ENCODE measurements at places on chromosomes 16 and 17. TPM values are rescaled to one million over a fixed set of nuclear protein-coding genes. Genes with fewer than 3 reads are reported as not detected.
A peak's percentile ranks its signal among the peaks of the same experiment; 100 is the strongest.

- H3K36me3 ChIP-seq, result no peaks in the 10 kb centered on the region
- H3K27me3 ChIP-seq, result no peaks in the 10 kb centered on the region
- H3K4me1 ChIP-seq, result peaks cover 43% of the 10 kb centered on the region
Measured at GRCh38 chr17:27544350-27545131, 86.4 kb upstream of the LGALS9 start.

GRCh38 chr17:3865176-3865575 lies 19.1 kb upstream of the NCBP3 start:
- no peaks in the 10 kb centered on the region for H3K27me3 ChIP-seq
- no peaks in the 10 kb centered on the region for H3K4me1 ChIP-seq
- H3K4me3 ChIP-seq, result no peak overlapping the region
- H3K36me3 ChIP-seq, result peaks cover 5% of the 10 kb centered on the region

DNA sequence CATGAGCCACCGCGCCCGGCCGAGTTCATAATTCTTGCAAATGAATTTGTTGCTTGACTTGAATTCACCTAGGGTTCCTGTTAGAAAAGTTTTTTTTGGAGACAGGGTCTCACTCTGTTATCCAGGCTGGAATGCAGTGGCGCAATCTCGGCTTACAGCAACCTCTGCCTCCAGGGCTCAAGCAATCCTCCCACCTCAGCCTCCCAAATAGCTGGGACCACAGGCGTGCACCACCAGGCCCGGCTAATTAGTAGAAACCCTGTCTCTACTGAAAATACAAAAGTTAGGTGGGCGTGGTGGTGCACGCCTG lies 99.8 kb downstream of the MYH11 start:
- no peak for DNase-seq
- H3K27ac ChIP-seq, result no peak overlapping the region
- no peaks in the 10 kb centered on the region for H3K36me3 ChIP-seq
- no peak overlapping the region for H3K4me3 ChIP-seq
- H3K4me1 ChIP-seq, result peaks cover 10% of the 10 kb centered on the region

- no peaks in the 10 kb centered on the region for H3K4me1 ChIP-seq
- H3K27me3 ChIP-seq, result peaks cover 1% of the 10 kb centered on the region
- no peak for DNase-seq
- no peak overlapping the region for H3K27ac ChIP-seq
- H3K36me3 ChIP-seq, result no peaks in the 10 kb centered on the region
Measured at GRCh38 chr17:48003417-48004151, 32.7 kb downstream of the CDK5RAP3 start.

Gene RNF157
- 18.5 TPM for total RNA-seq

- H3K27ac ChIP-seq, result no peak overlapping the region
- no peaks in the 10 kb centered on the region for H3K27me3 ChIP-seq
- H3K36me3 ChIP-seq, result peaks cover 31% of the 10 kb centered on the region
- H3K4me3 ChIP-seq, result no peak overlapping the region
Measured at GRCh38 chr16:11901091-11901490, 14.7 kb downstream of the GSPT1 start.

Gene CLEC19A
- total RNA-seq, result not detected

- no peaks in the 10 kb centered on the region for H3K4me1 ChIP-seq
- no peaks in the 10 kb centered on the region for H3K27me3 ChIP-seq
- no peaks in the 10 kb centered on the region for H3K36me3 ChIP-seq
Measured at GRCh38 chr17:32772453-32773025, 104.4 kb downstream of the MYO1D start.

DNA sequence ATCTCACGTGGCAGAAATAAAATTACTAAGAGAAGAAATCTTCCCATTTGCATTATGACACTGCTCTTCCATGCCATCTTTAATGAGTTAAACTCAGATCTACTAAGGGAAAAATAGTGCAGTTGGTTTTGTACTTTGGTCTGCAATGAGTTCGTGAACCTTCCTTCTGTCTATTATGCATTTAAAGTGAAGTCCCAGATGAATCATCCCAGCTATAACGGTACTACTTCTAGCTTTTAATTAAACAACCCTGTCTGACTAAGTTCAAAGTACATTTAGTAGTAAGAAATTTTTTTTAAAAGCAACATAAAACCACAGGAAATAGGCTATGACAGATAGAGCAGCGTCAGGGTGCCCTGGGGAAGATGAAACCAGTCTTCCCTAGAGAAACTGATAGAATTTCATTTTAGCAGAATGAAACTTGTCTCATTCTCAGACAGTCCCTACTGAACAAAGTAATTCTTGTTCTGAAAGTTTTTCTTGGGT lies 1.8 kb downstream of the TMIGD1 start:
- H3K4me1 ChIP-seq, result peaks cover 30% of the 10 kb centered on the region
- H3K36me3 ChIP-seq, result no peaks in the 10 kb centered on the region
- DNase-seq, result peak; percentile 80
- no peaks in the 10 kb centered on the region for H3K27me3 ChIP-seq

GRCh38 chr16:3152277-3152990 lies 17.6 kb downstream of the ZNF213 start:
- H3K36me3 ChIP-seq, result no peaks in the 10 kb centered on the region
- DNase-seq, result peak; percentile 61
- H3K27me3 ChIP-seq, result no peaks in the 10 kb centered on the region
- H3K4me1 ChIP-seq, result peaks cover 42% of the 10 kb centered on the region
- H3K4me3 ChIP-seq, result peak overlapping the region; percentile 39

GRCh38 chr16:77788181-77789084 lies at the start of gene VAT1L:
Gene VAT1L, plus strand, starts transcription at chr16:77788564. Its CDS starts 119 bp downstream, at chr16:77788683.
- no peaks in the 10 kb centered on the region for H3K36me3 ChIP-seq
- H3K27me3 ChIP-seq, result peaks cover 62% of the 10 kb centered on the region
- no peak within 1 kb of the TSS for H3K4me3 ChIP-seq
- no peak within 1 kb of the TSS for H3K27ac ChIP-seq

DNA sequence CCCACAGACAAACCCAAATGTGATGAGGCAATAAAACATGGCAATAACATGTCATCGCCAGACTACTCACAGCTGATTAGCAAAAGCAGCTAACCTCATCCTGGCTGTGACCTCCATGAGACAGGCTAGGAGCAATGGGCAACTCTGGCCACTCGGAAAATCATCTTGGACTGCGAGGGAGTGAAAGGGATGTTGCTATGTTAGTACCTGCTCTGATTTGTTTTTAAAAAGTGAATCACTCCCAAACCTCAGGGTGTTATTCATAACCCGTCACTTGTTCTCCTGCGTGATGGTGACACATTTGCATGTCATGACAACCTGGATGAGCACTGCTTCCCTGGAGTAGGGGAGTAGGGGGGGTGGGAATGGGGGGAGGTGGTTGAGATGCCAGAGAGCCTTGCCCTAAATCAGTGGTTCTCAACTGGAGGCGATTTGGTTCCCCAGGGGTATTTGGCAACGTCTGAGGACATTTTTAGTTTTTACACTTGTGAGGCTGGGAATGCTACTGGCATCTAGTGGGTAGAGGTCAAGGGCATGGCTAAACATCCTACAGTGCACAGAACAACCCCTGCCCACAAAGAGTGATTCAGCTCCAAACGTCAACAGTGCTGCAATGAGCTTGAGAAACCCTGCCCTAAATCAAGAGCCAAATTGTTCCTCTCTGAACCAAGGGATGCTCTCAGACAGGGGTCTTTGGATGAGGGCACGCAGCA lies 241.7 kb downstream of the SOX9 start:
- H3K27ac ChIP-seq, result no peak overlapping the region
- H3K27me3 ChIP-seq, result no peaks in the 10 kb centered on the region
- no peak for DNase-seq
- H3K4me3 ChIP-seq, result no peak overlapping the region
- H3K36me3 ChIP-seq, result no peaks in the 10 kb centered on the region
- H3K4me1 ChIP-seq, result no peaks in the 10 kb centered on the region

Gene CDC27
- total RNA-seq, result 52.8 TPM

Gene TMIGD1
- total RNA-seq, result not detected

DNA sequence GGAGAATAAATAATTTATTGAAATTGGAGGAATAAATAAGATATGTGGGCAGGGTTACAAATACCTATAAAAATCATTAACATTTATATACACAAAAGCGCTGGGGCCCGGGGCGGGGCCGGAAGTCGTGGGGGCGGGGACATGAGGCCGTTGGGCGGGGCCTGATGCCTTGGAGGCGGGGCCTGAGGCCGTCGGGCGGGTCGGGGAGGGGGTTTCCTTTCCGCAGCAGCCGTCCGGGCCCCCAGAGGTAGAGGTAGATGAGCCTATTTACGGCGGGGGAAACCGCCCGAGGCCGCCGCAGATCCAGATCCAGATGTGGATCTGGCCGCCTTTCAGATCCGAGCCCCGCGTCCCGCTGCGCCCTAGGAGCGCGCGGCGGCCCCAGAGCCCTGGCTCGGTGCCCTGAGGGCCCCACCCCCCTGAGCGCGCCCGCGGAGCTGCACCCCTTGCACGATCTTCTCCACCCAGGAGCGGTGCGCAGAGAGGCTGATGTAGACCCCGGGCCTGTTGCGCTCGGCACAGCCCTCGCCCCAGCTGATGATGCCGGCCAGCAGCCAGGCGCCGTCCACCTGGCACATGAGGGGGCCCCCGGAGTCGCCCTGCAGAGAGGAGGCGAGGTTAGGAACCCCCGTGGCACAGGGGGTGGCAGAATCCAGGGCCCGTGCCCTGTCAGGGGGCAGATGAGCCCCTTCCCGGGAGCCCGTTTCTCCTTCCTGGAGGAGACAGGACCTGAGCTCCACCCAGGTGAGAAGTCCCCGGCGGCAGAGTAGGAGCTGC lies 5.1 kb downstream of the PRSS22 start:
- H3K27ac ChIP-seq, result no peak overlapping the region
- H3K36me3 ChIP-seq, result no peaks in the 10 kb centered on the region
- DNase-seq, result peak; percentile 49

Gene PRKCB
- total RNA-seq, result 64.7 TPM

- H3K36me3 ChIP-seq, result peaks cover 40% of the 10 kb centered on the region
- DNase-seq, result no peak
- no peak overlapping the region for H3K4me3 ChIP-seq
- no peak overlapping the region for H3K27ac ChIP-seq
- H3K4me1 ChIP-seq, result peaks cover 23% of the 10 kb centered on the region
- no peaks in the 10 kb centered on the region for H3K27me3 ChIP-seq
Measured at GRCh38 chr16:67571981-67572431, 9.7 kb downstream of the CTCF start.

- H3K27me3 ChIP-seq, result no peaks in the 10 kb centered on the region
- H3K27ac ChIP-seq, result no peak overlapping the region
- peaks cover 3% of the 10 kb centered on the region for H3K4me1 ChIP-seq
- DNase-seq, result no peak
- peaks cover 73% of the 10 kb centered on the region for H3K36me3 ChIP-seq
- no peak overlapping the region for H3K4me3 ChIP-seq
Measured at GRCh38 chr16:16019488-16019887, 70.1 kb downstream of the ABCC1 start.

GRCh38 chr17:76689859-76690258 lies 20.9 kb downstream of the MXRA7 start:
- DNase-seq, result no peak
- no peak overlapping the region for H3K27ac ChIP-seq
- H3K27me3 ChIP-seq, result no peaks in the 10 kb centered on the region
- H3K4me1 ChIP-seq, result no peaks in the 10 kb centered on the region

DNA sequence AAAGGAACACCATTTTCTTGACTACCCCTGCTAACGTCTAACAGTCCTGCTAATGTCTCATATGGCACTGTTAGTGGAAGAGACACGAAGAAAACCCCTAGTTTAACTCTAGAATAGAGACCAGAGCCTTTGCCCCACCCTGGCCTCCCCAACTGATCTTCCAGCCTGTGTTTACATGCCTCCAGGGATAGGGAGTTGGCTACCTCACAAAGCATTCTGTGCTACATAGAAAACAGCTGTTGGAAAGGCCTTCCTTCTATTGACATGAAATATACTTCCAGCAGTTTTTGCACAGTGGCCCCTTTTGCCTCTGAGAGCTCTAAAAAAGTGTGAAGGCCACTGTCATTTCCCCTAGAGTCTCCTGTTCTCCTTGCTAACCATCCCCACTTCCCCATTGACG lies 73.1 kb downstream of the ASIC2 start:
- no peaks in the 10 kb centered on the region for H3K27me3 ChIP-seq
- no peak overlapping the region for H3K27ac ChIP-seq
- H3K36me3 ChIP-seq, result no peaks in the 10 kb centered on the region
- no peak overlapping the region for H3K4me3 ChIP-seq
- no peaks in the 10 kb centered on the region for H3K4me1 ChIP-seq

Gene TXNDC11
- total RNA-seq, result 111 TPM

DNA sequence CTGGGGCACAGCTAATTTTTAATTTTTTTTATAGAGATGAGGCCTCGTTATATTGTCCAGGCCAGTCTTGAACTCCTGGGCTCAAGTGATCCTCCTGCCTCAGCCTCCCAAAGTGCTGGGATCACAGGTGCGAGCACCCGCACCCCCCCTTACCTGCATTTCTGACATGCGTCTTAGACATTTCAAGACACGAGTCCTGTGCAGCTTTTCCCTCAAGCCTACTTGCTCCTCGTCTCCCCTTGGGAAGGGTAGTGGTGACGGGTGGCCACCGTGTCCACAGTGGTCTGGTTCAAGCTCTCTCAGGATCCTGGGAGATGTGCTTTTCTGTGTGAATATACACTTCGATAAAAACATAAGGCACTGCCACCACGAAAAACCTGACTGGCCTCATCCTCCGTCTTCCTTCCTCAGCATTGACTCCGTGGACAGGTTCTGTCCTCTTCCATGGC lies 9.6 kb downstream of the CANT1 start:
- H3K27me3 ChIP-seq, result no peaks in the 10 kb centered on the region
- no peak overlapping the region for H3K27ac ChIP-seq
- no peak overlapping the region for H3K4me3 ChIP-seq
- no peak for DNase-seq
- peaks cover 3% of the 10 kb centered on the region for H3K4me1 ChIP-seq

- H3K4me3 ChIP-seq, result peak overlapping the region; percentile 72
- DNase-seq, result peak; percentile 41
- H3K27me3 ChIP-seq, result peaks cover 17% of the 10 kb centered on the region
- peaks cover 6% of the 10 kb centered on the region for H3K36me3 ChIP-seq
Measured at GRCh38 chr17:1714980-1715802, 5.0 kb upstream of the TLCD2 start.

DNA sequence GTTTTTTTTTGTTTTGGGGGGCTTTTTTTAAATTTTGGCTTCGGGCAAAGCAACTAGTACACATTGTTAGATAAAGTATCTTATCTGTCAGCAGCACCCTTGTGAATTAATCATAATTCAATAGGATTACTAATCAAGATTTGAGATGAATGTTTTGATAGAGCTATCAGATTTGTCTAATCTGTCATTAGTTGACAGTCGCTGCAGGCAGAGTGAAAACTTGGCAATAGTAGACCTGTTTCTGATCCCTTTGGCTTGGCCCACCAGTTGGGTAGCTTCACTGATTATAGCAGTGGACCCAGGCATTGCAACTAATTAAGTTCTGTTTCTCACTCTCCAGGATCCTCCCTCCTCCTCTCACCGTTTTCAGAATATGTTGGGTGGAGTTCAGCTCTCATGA lies 258.6 kb downstream of the IRX3 start:
- H3K4me1 ChIP-seq, result no peaks in the 10 kb centered on the region
- no peak overlapping the region for H3K27ac ChIP-seq
- H3K36me3 ChIP-seq, result no peaks in the 10 kb centered on the region
- H3K27me3 ChIP-seq, result no peaks in the 10 kb centered on the region
- no peak overlapping the region for H3K4me3 ChIP-seq

Data from CD4-positive, alpha-beta T cell (primary cell).